Upper lobe of right lung (tissue), 1 donor: ENCODE measurements at places on chromosomes 4 and X.
A peak's percentile ranks its signal among the peaks of the same experiment; 100 is the strongest.

DNA sequence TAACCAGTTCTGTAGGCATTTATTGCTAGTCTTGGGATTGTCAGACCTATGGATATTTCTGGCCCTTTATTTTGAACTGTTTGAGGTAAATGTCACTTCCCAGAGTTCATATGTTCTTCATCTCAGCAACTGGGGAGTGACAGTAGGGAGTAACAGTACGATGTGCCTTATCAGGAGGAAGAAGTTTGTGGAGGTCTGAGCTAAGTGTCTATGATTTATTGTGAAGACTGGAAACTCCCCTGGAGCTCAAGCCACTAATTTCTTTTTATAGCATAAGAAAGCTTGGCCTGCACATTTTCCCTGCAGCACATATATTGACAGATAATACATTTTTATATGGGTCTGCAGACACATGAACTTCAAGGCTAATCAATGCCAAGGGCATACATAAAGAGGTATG lies 383.8 kb downstream of the GRXCR1 start:
- DNase-seq, result no peak

DNA sequence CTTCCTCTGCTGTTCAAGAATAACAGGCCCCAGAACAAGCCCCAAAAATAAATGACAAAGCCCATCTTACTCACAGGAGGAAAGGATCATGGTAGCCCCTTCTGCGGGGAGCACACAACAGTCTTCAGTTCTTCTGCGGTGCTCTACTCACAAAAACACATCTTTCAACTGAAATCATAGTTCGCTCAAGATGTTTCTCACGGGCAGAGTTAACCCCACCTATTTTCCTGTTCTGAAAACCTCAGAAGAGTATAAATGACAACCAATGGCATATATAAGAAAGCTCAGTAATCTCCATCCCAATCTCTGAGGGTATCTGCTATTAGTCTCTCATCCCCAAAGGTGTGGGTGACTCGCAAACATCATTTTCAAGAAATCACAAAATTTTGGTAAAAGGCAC lies at the start of gene TXK:
Gene TXK, minus strand, starts transcription at position 170 of the 400 bp plus-strand sequence. Its CDS starts 80 bp downstream, at position 90.
- DNase-seq, result no peak

DNA sequence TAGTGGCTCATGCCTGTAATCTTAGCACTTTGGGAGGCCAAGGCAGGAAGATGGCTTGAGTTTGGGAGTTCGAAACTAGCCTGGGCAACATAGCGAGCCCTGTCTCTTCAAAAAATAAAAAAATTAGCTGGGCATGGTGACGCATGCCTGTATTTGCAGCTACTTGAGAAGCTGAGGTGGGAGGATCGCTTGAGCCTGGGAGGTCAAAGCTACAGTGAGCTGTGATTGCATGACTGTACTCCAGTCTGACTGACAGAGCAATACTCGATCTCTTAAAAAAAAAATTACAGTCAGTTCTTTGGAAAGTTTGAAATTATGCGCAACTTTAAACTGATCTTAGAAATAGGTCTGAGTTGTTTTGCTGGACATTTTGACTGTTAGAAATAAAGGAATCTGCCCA lies 55.8 kb downstream of the DOCK11 start:
- no peak for DNase-seq

GRCh38 chrX:16839852-16840460 lies 30.2 kb downstream of the RBBP7 start:
- DNase-seq, result no peak

DNA sequence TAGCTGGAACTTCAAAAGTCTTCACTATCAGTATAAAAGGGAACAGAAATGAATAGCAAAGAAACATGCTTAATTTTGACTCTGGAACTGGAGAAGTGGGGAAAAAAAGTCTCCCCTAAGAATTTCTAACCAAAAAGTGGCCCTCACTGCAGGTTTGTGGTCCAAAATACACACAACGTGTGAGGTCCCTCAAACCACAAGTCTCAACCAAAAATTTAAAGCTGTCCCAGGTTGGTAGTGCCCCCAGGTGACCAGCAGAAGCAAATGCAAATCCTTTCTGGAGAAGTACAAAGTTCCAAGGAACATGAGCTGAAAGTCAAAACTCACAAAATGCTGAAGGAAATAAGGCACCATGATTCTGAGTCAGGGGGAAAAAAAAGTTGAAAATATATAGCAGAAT lies 23.6 kb upstream of the VAMP7 start:
- DNase-seq, result no peak

GRCh38 chr4:41989994-41990364 lies 351 bp upstream of the SLC30A9 start:
- no peak for DNase-seq

DNA sequence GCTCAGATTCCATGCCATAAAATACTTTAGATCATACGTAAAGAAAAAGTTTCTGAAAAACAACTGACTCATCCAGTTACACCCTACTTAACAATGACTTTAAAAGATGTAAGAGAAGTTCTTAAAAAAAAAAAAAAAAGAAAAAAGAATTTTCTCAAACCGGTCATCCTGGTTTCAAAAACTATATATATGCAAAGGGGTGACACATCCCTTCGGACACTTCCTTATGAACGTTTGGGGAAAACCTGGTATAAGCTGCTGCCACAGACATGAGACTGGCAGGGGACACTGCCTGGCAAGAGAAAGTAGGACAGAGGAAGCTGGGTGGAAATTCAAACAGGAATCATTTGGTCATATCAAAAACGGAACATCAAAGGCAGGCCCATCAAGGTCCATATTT lies 81.2 kb upstream of the PRSS48 start:
- no peak for DNase-seq

- no peak for DNase-seq
Observed at GRCh38 chr4:186019269-186019668, 49.7 kb upstream of the TLR3 start.

- no peak for DNase-seq
Observed at GRCh38 chr4:180486342-180486741, 1756.9 kb upstream of the TENM3 start.

- DNase-seq, result no peak
Observed at GRCh38 chr4:182453830-182454229, 210.6 kb downstream of the TENM3 start.

DNA sequence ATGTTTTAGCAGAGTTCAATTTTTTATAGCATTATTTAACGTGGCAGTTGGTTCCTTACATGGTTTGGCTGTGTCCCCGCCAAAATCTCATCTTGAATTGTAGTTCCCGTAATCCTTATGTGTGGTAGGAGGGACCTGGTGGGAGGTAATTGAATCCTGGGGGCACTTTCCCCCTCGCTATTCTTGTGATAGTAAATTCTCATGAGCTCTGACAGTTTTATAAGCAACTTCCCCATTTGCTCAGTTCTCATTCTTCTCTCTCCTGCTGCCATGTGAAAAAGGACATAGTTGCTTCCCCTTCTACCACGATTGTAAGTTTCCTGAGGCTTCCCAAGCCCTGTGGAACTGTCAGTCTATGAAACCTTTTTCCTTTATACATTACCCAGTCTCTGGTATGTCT lies 329.5 kb downstream of the GRIA2 start:
- no peak for DNase-seq

DNA sequence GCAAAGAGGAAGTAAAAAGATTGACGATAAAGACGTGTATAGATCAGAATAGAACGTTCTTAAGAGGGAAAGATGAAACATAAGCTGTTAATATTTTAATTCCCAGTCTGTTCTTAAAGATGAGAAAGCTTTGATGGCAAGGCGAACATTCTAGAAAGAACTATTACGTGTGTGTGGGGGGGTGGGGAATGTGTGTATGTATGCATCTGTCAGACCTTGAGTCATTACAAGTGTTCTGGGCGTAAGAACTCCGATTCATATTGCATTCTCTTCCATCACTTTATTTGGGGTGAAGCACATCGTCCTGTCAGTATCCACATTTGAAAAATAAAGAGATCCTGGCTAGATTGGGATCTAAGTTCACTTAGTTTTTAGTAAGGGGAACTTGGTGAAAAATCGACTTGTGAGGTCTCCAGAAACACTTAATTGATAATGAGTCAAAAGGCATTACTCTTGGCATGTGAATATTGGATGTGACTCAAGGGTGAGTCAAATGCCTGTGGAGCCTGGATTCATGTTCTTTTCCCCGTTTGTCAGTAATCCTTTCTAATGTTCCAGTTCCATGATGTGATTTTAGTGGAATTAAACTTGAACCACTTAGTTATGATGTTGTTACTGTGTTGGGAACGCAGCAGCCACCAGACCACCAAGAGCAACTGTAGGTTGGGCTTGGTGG lies 3.1 kb downstream of the SMS start:
- no peak for DNase-seq

- DNase-seq, result no peak
Observed at GRCh38 chr4:126269106-126269505, 954.4 kb downstream of the FAT4 start.

DNA sequence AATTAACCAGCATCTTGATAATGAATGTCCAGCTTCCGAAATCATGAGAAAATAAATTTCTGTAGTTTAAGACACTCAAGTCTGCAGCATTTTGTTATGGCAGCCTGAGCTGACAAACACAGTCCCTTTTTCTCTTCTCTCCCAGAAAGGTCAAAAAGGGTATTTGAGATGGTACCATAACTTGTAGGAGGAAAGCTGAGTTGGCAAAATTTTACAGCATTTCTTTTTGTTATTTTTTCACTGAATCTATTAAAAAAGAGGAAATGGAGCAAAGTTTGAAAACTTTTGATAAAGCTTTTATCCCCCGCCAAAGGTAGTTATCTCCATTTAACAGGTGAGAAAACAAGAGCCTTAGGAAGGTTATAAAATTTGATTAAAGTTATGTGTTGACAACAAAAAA lies 367.6 kb upstream of the TECRL start:
- no peak for DNase-seq

DNA sequence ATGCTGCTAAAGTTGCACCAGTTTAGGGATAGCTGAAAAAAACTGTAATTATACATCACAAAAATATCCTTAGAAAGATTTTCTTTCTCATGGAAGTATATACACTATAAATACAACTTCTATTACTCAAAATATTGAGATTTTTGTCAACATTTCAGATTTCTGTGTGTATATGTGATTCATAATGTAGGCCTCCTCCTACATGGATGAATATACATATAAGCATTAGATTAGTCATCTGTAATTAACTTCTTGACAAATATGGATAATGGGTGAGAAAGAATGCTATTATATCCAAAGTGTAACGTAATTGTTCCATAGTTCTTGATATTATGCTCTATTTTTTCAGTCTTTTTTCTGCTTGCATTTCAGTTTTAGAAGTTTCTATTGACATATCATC lies 124.9 kb downstream of the CBLL2 start:
- no peak for DNase-seq

- no peak for DNase-seq
Observed at GRCh38 chrX:108159028-108159670, 67.6 kb downstream of the ATG4A start.

GRCh38 chrX:103879339-103879738 lies 47.3 kb upstream of the RAB9B start:
- DNase-seq, result no peak

DNA sequence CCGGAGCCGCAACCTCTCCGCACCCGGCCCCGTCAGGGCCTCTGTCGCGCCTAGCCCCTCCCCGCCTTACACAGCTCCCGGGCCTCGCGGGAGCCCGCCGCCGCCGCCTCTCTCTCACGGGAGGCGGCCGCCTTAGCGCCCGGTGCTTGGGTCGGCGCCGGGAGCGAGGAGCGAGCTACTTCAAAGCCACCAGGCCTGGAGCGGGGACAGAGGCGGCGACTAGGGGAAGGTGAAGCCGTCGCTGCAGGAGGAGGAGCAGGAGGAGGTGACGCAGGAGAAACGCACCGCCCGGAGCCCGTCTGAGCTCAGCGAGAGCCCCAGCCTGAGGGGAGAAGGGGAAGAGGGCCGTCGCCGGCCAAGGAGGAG lies 250 bp downstream of the USP9X start:
- peak; percentile 85 for DNase-seq

DNA sequence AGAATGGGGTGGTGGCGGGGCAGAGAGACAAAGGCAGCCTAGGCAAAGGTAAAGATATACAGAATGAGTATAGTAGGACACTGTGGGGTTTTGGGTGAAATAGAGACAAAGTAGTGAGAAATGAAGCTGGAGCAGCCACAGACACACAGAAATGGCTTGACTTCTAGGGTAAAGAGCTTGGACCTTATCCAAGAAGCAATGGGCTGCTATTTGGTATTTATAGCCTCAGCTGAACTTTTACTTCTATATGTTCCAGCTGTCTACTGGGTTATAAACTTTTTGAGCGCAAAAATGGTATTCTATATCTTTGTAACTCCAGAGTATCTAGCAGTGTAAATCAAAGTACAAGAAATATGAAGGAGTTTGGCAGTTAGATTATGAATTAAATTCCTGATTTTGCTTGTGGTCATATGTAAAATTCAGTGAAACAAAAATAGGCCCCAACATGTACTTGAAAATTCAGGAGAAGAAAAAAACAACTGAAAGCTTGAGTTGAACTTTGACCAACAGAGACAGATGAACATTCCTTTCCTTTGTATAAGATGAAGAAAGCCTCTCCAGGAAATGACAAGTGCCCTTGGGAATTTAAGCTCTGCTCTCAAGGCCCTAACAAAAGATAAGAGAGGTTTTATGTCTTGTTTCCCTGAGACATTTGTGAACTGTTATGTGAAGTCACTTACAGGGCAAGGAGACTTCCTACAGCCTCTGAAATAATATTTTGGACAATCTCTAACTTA lies 354.1 kb downstream of the CHIC1 start:
- DNase-seq, result no peak

- no peak for DNase-seq
Observed at GRCh38 chr4:138087066-138087719, 155.0 kb downstream of the SLC7A11 start.
